ENCODE measurements at places on chromosomes 3 and 15.

DNA sequence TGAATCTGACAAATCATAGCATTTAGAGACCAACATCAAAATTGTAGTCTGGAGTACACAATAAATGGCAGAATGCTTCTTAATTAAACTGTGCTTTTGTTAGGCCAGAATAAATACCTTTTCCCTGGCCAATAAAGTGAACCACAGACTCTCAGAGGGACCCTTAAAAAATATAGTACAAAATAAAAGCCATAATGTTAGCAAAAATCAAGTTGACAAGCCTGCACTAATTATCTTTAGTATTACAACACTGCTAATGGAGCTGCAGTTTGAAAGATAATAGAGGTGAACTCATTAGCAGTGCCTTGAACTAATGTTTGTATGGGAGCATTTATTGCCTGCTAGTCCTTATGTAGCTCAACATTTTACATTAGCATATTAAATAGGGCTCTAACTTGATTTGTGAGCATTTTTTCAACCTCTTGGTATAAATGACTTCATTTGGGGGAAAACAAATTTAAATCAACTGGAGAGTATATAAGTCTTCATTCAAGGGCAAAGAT, 801.3 kb downstream of the EPHA3 start:
- no peak for DNase-seq
- no peaks in the 10 kb centered on the region for H3K36me3 ChIP-seq
- no peak overlapping the region for H3K27ac ChIP-seq
- no peaks in the 10 kb centered on the region for H3K27me3 ChIP-seq
- H3K4me1 ChIP-seq = no peaks in the 10 kb centered on the region

DNA sequence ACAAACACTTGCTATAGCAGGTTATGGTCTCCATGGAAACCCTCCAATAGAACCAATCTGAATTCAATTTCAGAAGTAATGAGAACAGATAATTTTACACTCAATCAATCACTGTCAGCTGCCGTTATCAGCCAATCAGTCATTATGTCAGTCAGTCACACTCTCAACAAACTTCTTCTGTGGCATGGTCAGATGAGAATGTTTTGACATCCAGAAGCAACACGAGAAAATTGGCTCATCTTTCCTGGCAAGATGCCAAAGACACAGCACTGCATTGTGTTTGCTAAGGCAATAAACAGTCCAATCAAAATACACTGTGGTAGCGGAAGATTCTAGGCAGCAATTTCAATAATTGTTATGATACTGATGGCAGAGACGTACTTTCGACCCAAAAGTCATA, 190.7 kb downstream of the RORA start:
- H3K27me3 ChIP-seq = peaks cover 4% of the 10 kb centered on the region
- no peaks in the 10 kb centered on the region for H3K36me3 ChIP-seq
- H3K4me3 ChIP-seq = no peak overlapping the region

- DNase-seq = peak; percentile 18
- H3K36me3 ChIP-seq = peaks cover 37% of the 10 kb centered on the region
- H3K27ac ChIP-seq = peak overlapping the region; percentile 47
- H3K4me3 ChIP-seq = peak overlapping the region; percentile 19
Observed at GRCh38 chr3:49942651-49943050, 2.7 kb downstream of the RBM6 start.

DNA sequence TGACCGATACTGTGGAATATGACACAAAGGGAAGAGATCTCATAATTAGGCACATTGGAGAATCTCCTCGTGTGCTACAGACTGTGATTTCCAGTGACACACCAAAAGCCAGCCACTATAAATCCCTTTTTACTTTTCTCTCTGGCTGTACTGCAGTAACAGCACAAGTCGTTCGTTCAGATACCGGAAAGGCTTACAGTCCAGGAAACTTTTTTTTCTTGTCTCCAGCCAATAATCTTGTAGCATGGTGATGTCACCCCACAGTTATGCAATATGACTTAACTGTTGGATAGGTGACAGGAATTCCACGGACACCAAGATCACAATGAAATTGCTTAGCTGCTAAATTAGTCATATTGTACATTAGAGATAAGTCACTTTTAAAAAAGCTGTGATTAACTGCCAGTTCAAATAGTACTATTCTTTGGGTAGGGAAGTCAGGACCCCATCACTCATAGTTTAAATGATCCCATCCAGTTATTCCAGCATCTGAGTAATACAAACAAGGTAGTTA, 36.3 kb upstream of the TSC22D2 start:
- no peak overlapping the region for H3K27ac ChIP-seq
- no peak for DNase-seq
- no peaks in the 10 kb centered on the region for H3K27me3 ChIP-seq

DNA sequence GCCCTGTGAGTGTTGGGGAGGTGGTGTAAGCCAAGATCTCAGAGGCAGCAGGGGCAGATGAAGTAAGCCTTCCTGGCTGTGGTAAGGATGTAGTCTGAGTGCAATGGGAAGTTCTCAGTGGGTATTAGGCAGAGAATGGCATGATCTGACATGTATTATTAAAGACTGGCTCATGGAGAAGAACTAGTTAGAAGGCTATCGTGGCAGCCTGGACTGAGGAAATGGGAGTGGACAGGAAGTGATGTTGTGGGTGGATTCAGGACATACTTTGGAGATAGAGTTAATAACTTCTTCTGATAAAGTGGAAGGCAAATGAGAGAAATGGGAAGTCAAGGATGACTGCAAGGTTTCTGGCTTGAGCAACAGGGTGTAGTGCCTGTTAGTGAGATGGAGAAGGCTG, 250.9 kb upstream of the CFAP20DC start:
- no peak overlapping the region for H3K4me3 ChIP-seq
- no peak overlapping the region for H3K27ac ChIP-seq
- H3K36me3 ChIP-seq = no peaks in the 10 kb centered on the region
- peaks cover 9% of the 10 kb centered on the region for H3K4me1 ChIP-seq
- DNase-seq = no peak
- H3K27me3 ChIP-seq = no peaks in the 10 kb centered on the region

DNA sequence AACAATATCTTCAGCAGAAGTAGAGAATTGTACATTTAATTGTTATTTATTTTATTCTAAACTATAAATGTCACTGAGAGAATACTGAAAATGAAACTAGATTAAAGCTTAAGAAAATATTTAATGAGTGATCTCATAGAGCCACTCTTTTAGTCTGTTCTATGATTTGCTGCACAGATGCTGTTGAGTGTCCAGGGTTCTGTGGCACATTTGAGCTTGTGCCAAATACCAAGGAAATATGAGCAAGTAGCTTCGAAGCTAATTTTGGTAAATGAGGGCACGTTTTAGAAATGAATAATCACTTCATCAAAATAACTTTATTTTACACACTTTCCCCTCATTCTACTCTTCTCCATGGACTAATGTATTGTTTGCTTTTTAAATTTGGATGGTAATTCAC, 53.6 kb upstream of the THRB start:
- H3K4me3 ChIP-seq = no peak overlapping the region
- H3K36me3 ChIP-seq = no peaks in the 10 kb centered on the region
- H3K27ac ChIP-seq = no peak overlapping the region
- peaks cover 1% of the 10 kb centered on the region for H3K4me1 ChIP-seq

DNA sequence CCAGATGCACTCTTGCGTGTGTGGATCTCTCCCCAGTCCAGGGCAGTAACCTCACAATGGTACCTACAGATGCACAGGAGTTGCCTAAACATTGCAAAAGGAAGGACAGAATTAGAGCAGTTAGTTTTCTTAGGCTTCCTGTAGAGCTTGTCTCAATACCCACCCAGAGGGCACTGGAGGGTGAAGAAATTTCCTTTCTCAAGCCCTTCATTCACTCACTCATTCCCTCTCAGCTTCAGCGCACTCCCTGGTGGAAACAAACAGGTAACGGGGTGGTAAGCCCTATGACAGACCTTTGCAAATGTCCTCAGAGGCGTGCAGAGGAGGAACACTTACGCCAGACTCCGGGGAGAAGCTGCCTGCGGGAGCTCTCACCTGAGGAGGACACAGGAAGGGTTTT, 267.4 kb upstream of the HES1 start:
- H3K4me1 ChIP-seq = peaks cover 86% of the 10 kb centered on the region
- H3K27ac ChIP-seq = peak overlapping the region; percentile 43
- no peak for DNase-seq
- H3K36me3 ChIP-seq = no peaks in the 10 kb centered on the region
- H3K27me3 ChIP-seq = no peaks in the 10 kb centered on the region

DNA sequence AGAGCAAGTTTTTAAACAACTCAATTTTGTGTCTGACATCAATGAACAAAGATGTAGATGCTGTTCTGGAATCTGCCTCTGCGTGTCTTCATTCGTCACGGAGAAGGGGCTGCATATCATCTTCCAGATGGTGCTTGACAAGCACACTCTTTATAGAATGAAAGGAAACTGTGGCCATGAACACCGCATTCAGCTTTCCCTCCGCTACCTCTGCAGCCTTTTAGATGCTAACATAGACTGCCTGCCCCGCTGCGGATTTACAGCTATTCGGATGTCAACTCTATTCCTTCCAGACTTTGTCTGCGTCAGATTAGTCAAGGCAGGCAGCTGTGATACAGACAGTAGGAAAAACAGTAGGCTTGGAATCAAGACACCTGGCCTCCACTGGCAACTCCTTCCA, 232.9 kb downstream of the TJP1 start:
- no peaks in the 10 kb centered on the region for H3K27me3 ChIP-seq
- H3K4me3 ChIP-seq = no peak overlapping the region
- H3K4me1 ChIP-seq = no peaks in the 10 kb centered on the region
- H3K36me3 ChIP-seq = no peaks in the 10 kb centered on the region
- H3K27ac ChIP-seq = no peak overlapping the region

- no peak for DNase-seq
- no peaks in the 10 kb centered on the region for H3K27me3 ChIP-seq
- H3K27ac ChIP-seq = no peak overlapping the region
- H3K4me1 ChIP-seq = peaks cover 3% of the 10 kb centered on the region
- H3K4me3 ChIP-seq = no peak overlapping the region
- H3K36me3 ChIP-seq = no peaks in the 10 kb centered on the region
Observed at GRCh38 chr3:37731895-37732294, 129.8 kb upstream of the CTDSPL start.

- no peaks in the 10 kb centered on the region for H3K4me1 ChIP-seq
- H3K27ac ChIP-seq = no peak overlapping the region
- H3K27me3 ChIP-seq = peaks cover 19% of the 10 kb centered on the region
- no peak overlapping the region for H3K4me3 ChIP-seq
Observed at GRCh38 chr3:130316169-130316568, 29.3 kb upstream of the COL6A5 start.

GRCh38 chr3:37526511-37526910, 335.2 kb upstream of the CTDSPL start:
- no peak overlapping the region for H3K27ac ChIP-seq
- no peak for DNase-seq
- H3K4me3 ChIP-seq = no peak overlapping the region
- H3K36me3 ChIP-seq = no peaks in the 10 kb centered on the region
- no peaks in the 10 kb centered on the region for H3K4me1 ChIP-seq

- no peaks in the 10 kb centered on the region for H3K4me1 ChIP-seq
- no peak overlapping the region for H3K4me3 ChIP-seq
- H3K27me3 ChIP-seq = no peaks in the 10 kb centered on the region
- H3K27ac ChIP-seq = no peak overlapping the region
Observed at GRCh38 chr3:41640076-41640475, 321.8 kb downstream of the ULK4 start.

DNA sequence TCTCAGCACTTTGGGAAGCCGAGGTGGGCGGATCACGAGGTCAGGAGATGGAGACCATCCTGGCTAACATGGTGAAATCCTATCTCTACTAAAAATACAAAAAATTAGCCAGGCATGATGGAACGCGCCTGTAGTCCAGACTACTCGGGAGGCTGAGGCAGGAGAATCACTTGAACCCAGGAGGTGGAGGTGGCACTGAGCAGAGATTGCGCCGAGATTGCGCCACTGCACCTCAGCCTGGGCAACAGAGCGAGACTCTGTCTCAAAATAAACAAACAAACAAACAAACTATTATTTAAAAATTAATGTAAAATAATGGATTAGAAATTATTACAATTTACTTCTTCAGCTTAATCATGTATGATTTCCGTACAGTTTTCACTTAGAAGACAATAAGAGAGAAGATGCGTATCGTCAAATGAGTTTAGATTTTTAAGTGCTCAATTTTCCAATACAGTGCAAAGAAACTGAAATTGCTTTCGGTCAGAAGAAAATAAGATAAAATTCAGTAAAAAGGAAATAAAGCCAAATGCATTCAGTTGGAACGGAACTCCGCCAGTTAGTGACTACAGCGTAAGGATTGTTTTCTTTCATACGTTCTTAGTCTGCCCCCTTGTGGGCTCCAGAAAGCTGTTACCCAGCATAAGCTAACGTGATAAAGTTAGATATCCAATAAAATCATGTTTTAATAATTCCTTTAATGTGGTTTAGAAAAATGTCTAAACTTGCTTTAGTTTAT, 24.8 kb downstream of the AADAC start:
- no peaks in the 10 kb centered on the region for H3K27me3 ChIP-seq
- H3K4me1 ChIP-seq = peaks cover 6% of the 10 kb centered on the region
- no peaks in the 10 kb centered on the region for H3K36me3 ChIP-seq
- no peak overlapping the region for H3K4me3 ChIP-seq

DNA sequence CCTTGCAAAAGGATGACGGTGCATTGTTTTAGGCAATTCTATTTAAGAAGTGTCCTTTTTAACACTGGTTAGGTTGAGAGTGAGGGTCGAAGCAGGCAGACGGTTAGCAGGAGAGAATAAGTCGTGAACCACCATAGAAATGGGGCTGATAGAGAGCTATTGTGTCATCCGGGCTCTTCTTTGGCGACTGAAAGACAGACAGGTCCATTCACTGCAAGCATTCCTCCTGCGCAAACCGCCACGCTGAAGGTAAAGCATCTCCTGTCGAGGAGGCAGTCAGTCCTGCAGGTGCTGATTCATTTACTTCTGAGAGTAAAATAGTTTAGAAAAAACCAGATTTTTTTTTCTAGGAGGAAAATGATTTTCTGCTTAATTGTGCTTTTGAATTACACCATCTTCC, 1002.8 kb upstream of the NR2F2 start:
- no peaks in the 10 kb centered on the region for H3K4me1 ChIP-seq
- DNase-seq = no peak
- no peak overlapping the region for H3K27ac ChIP-seq
- H3K27me3 ChIP-seq = peaks cover 27% of the 10 kb centered on the region
- H3K4me3 ChIP-seq = no peak overlapping the region
- no peaks in the 10 kb centered on the region for H3K36me3 ChIP-seq

GRCh38 chr15:97598353-97598798, 362.1 kb upstream of the ARRDC4 start:
- H3K4me3 ChIP-seq = no peak overlapping the region
- no peaks in the 10 kb centered on the region for H3K4me1 ChIP-seq
- no peaks in the 10 kb centered on the region for H3K36me3 ChIP-seq
- DNase-seq = no peak
- H3K27me3 ChIP-seq = no peaks in the 10 kb centered on the region
- no peak overlapping the region for H3K27ac ChIP-seq

- no peak for DNase-seq
- no peak overlapping the region for H3K4me3 ChIP-seq
- peaks cover 16% of the 10 kb centered on the region for H3K36me3 ChIP-seq
- peaks cover 36% of the 10 kb centered on the region for H3K27me3 ChIP-seq
Observed at GRCh38 chr3:172125963-172126457, 86.6 kb downstream of the FNDC3B start.

DNA sequence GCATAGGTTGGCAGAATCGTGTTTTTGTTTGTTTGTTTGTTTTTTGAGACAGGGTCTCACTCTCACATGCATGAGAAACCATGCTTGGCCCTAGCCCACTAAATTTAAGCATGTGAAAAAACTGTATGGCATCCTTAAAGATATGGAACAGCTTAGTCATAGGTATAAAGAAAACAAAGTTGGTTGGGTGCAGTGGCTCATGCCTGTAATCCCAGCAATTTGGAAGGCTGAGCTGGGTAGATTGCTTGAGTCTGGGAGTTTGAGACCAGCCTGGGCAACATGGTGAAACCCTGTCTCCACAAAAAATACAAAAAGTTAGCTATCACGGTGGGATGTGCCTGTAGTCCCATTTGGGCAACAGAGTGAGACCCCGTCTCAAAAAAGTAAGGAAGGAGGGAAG, 25.2 kb downstream of the EXD1 start:
- H3K4me1 ChIP-seq = no peaks in the 10 kb centered on the region
- H3K4me3 ChIP-seq = no peak overlapping the region
- DNase-seq = no peak
- no peak overlapping the region for H3K27ac ChIP-seq
